ENCODE measurements at places on chromosomes 5 and 9.
A peak's percentile ranks its signal among the peaks of the same experiment; 100 is the strongest.

GRCh38 chr5:100854591-100854990 lies 48.5 kb downstream of the ST8SIA4 start:
- no peak for DNase-seq

GRCh38 chr9:20749496-20750198 lies 65.6 kb downstream of the FOCAD start:
- DNase-seq, result no peak

DNA sequence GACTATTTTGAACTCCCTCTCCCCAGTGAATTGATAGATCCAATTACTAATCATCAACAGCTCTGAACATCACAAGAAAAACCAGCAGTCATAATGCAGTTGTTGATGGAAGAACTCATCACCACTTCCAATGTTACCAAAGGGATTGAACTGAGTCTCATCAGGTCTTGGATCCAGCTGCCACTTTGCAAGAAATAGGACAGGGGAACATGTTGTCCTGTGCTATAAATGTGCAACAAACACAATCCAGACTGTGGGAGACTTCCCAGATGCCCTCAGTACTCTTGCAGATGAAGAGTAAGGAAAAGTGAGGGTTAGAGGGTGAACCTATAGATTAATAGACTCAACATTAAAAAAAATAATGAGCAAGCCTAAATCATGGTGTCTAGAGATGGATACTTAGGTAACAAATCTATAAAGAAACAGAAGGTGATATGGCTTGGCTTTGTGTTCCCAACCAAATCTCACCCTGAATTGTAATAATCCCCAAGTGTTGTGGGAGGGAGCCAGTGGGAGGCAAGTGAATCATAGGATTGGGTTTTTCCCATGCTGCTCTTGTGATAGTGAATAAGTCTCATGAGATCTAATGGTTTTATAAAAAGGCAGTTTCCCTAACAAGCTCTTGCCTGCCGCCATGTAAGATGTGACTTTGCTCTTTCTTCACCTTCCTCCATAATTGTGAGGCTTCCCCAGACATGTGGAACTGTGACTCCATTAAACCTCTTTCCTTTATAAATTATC lies 63.4 kb upstream of the PAPPA start:
- DNase-seq, result no peak

DNA sequence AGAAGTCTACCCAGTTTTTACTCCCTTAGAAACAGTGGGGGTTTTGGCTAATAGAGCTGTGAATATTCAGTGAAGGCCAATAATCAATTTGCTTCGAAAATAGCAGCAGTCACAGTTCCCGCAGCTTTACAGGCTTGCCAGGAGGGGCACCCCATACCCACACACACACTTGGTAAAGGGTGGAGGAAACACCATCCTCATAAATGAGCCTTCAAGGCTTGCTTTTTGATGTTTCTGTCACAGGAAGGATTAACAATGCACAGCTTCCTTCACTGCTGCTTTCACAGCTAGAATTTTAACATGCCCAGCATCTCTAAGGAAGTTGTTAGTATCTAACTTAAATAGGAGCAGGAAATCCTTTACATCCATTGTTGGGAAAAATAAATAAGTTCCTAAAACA lies 1247.5 kb upstream of the C9orf72 start:
- no peak for DNase-seq

GRCh38 chr9:83231039-83231438 lies 168.1 kb upstream of the RASEF start:
- DNase-seq, result no peak

DNA sequence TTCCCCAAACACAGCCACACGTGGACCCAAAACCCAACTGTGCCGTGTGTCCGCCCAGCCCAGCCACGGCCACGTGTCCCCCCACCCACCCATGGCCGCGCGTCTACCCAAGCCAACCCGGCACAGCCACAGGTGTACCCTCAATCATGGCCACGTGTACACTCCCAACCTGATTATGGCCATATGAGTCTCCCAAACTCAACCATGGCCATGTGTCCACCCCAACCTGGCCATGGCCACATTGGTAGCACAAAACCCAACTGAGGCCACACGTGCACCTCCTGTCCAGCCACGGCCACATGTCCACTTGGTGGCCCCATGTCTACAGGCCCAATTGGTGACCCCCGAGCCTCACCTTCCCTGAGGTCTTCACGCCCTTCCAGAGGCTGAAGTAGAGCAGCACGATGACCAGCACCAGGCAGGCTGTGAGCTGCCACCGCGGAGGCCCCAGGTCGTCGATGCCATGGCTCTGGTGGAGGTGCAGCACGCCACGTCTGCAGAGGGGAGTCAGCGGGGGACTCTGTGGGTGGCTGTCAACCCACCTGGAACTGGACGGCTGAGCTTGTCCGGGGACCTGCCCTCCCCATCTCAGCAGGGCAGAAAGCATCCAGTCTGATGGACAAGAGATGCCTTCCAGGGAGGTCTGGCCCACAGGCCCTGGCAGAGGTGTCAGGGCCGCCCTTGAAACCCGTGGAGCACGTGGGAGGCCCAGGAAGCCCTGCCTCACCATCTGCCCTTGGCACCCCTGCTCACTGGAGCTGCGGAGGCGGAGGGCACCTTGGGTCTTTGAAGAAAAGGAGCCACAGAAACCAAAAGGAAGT lies 23.5 kb downstream of the SLC6A3 start:
- DNase-seq, result no peak

DNA sequence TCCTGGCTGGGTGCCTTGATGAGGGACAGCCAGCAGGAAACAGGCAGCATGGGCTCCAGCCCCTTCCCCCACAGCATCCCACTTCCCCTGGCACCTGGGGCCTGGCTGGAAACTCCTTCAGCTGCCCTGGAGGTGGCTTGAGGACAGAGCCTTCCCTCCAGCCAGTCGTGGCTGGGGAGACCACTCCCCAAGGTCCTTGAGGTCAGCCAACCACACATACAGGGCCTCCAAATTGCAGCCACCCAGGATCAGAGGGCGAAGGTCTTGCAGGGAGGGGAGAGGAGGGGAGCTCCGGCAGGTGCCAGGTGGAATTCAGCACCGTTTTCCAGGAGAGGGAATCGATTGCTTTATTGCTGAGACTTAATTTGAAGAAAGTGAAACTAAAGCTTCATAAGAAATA lies 280.4 kb downstream of the PBX3 start:
- DNase-seq, result no peak

DNA sequence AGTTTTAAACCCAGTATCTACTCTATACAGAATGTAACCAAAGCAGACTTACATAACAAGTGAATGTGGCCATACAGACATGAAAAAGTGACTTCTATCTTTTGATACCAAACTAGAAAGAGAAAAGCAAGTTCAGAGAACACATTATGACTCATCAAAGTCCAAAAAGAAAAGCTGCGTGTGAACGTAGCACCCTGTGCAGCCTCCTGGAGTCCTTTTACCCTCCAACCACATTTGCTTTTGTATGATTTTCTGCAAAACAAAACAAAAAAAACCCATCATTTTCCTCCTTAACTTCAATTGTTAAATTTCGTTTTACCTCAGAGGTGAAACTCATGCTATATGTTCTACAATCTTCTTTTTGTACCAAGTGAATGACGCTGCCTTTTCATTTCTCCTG lies 2.8 kb upstream of the SMARCA2 start:
- DNase-seq, result no peak

DNA sequence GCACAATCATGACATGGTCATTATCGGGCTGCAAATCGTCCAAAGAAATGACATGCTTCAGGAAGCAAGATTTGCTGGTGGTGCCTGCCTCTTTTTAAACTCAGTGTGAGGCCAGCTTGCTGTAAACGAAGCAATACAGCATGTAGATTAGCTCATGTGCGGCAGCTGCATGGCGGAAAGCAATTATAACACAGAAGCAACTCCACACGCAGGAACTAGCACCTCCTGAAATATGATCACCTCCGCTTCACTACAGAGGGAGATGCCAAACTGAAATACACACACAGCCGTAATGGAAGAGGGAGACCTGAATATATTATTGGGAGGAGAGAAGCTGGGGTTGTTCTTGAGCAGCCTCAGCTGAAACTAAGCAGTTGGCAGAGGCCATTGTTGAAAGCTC lies 312.5 kb downstream of the PSAT1 start:
- no peak for DNase-seq

GRCh38 chr5:154653418-154653763 lies 101.8 kb upstream of the LARP1 start:
- DNase-seq, result no peak

- DNase-seq, result no peak
Observed at GRCh38 chr5:172085738-172086137, 79.3 kb upstream of the FBXW11 start.

GRCh38 chr5:926417-927171 lies 33.9 kb downstream of the TRIP13 start:
- no peak for DNase-seq

GRCh38 chr5:86465052-86465838 lies 152.5 kb upstream of the COX7C start:
- DNase-seq, result no peak

DNA sequence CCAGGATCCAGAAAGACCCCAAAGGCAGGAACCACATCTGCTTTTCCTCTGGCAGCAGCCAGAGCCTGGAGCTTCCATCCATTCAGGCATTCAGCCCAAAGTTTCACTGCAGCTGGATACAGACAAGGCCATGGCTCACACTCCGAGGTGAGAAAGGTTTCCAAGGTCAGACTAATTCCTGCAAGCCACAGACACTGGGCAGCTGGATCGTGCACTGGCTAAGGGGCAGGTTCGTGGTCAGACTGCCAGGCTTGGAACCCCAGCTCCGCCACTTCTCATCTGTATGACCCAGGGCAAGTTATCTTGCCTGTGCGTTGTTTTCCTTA lies 36.9 kb downstream of the SPOCK1 start:
- DNase-seq, result no peak

DNA sequence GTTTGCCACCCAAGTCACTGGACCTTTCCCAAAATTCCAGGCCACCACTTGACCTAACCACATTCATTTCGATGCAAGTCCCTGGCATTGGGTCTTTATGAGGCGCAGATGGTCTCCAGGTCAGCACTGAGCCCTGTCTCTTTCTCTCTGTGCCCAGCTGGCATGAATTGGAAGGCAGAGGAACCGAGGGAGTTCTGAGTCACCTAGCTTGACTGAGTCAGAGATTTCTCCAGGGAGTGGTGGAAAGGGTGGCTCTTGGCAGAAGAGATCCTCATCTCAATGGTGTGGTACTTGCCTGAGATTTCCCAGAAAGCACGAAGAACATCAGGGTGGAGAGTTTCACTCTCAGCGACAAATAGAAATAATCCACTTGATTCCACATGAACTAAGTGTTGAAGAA lies 43.8 kb downstream of the WDR36 start:
- DNase-seq, result no peak

DNA sequence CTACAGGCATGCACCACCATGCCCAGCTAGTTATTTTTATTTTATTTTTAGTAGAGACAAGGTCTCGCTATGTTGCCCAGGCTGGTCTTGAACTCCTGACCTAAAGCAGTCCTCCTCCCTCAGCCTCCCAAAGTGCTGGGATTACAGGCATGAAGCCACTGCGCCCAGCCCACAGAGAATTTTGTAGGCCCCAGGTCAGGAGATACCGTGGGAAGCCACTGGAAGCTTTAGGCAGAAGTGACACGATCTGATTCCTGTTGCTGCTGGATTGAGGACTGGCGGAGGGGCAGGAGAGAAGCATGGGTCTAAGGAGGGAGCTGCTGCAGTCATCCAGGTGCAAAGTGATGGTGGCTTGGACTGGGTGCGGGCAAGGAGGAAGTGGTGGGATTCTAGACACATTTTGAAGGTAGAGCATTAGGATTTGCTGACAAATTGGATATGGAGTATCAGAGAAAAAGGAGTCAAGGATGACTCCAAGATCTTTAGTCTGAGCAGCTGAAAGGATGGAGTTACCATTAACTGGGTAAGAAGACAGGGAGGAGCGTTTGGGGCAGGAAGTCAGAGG lies 20.7 kb downstream of the TCF7 start:
- DNase-seq, result no peak

GRCh38 chr9:3457175-3457574 lies 68.6 kb downstream of the RFX3 start:
- no peak for DNase-seq

DNA sequence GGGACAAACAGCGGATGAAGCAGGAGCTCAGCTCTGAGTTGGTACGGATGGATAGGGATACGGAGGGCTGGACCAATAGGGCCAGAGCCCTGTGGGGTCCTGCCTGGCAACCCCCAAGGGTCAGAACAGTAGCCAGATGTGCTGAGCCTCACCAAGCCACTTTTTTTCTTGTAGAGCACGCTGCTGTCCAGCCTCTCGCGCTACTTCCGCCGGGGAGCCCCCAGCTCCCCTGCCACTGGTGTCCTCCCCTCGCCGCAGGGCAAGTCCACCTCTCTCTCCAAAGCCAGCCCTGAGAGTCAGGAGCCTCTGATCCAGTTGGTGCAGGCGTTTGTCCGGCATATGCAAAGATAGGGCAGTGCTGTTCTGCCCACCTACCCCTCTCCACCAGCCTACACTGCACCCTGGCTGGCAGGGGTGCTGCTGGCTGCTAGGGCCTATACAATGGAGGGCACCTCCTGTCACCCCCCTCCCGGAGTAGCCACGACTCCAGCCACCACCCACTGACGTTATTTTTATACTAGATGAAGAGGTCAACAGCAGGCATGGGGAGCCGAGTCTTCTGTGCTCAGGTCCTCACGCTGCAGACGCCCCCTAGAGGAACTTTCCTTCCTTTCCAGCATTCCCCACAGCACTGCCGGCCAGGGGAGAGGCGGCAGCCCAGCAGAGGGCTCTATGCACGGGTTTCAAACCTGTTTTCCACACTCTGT lies 21.6 kb downstream of the SH3GLB2 start:
- peak; percentile 75 for DNase-seq

DNA sequence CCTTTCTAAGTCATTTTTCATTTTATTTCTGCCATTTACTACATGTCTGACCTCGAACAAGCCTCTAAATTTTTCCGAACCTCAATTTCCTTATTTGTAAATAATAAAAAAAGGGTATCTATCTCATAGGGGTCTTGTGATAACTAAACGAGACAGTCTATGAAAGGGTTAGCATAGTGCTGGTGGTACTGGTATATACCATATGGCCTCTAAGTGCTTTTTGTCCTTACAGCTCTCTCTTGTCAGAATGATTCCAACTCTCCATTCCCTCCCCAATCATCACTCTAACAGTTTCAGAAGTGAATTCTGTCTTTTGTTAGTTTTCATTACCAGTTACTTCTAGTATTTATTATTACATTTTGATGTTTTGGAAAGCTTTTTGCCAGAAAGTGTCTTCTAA lies 85.5 kb upstream of the ACTBL2 start:
- no peak for DNase-seq

DNA sequence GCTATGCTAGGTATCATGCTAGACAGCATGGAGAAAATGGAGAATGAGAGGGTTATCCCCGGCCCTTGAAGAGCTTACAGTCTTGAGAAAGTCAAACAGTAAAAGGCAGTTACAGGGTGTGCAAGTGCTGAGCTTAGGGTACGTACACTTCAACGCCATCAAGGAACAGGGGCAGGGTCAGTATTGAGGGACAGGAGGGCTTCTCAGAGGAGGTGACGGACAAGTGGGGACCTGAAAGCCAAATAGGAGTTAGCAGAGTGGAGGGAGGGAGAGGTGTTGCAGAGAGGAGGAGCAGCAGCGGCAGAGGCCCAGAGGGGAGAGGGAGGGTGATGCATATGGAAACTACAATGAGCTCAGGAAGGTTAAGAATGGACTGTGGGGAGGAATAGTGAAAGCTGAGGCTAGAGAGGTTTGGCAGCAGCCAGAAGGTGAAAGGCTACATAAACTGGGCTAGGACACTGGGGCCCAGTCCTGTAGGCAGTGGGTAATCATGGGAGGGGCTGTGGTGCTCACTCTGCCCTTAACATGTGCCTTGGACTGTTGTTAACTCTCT lies 88.0 kb downstream of the NRG2 start:
- DNase-seq, result no peak

Data from AML-193 (cell line).